ENCODE measurements at places on chromosomes 6 and 20. TPM values are rescaled to one million over a fixed set of nuclear protein-coding genes. Genes with fewer than 3 reads are reported as not detected.
A peak's percentile ranks its signal among the peaks of the same experiment; 100 is the strongest.

DNA sequence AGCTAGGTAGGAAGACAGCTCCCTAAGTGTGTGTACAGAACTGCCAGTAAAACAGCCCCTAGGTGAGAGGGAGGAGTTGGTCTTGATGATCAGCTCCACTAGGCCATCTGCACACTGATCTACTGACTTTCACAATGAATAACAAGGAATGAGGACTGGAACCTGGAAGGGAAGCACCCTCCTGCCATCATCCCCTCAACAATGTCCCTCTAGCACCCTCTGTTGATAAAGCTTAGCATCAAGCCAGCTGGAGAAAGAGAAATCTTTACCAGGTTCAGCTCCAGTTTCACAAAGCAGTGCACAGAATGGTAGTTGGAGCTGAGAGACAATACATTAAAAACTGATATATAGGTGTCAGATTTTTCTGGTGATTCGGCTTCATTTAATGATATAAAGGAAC is 57.2 kb upstream of the IRAK1BP1 start:
- H3K36me3 ChIP-seq, result no peaks in the 10 kb centered on the region
- no peak overlapping the region for H3K4me3 ChIP-seq

Gene PGBD1
- polyA plus RNA-seq, result 5.0 TPM

DNA sequence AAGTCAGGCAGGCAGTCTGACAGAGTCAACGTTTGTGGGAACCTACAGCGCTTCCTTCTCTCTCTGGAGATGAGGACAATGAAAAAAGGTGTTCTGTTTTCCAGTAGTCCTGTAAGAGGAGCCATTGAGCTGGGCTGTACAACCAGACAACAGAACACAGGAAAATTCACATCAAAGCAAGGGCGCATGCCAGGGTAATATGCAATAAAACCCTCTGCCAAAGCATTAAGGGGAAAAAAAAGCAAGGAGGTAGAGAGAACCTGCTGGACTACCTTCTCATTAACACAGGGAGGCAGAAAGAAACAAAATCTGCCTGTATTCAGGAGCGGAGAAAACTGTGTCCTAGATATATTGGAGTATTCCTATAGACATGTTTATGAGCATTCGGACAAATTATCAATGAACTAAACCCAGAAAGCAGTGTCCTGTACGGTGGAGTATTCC is 1.3 kb downstream of the RNF24 start:
- peak overlapping the region; percentile 66 for H3K27ac ChIP-seq
- H3K36me3 ChIP-seq, result peaks cover 2% of the 10 kb centered on the region
- peaks cover 10% of the 10 kb centered on the region for H3K4me1 ChIP-seq
- H3K27me3 ChIP-seq, result no peaks in the 10 kb centered on the region

- H3K27ac ChIP-seq, result no peak overlapping the region
- no peaks in the 10 kb centered on the region for H3K36me3 ChIP-seq
- no peaks in the 10 kb centered on the region for H3K27me3 ChIP-seq
- no peak for DNase-seq
- H3K4me1 ChIP-seq, result peaks cover 19% of the 10 kb centered on the region
Observed at GRCh38 chr6:131210469-131210868, 75.2 kb downstream of the AKAP7 start.

DNA sequence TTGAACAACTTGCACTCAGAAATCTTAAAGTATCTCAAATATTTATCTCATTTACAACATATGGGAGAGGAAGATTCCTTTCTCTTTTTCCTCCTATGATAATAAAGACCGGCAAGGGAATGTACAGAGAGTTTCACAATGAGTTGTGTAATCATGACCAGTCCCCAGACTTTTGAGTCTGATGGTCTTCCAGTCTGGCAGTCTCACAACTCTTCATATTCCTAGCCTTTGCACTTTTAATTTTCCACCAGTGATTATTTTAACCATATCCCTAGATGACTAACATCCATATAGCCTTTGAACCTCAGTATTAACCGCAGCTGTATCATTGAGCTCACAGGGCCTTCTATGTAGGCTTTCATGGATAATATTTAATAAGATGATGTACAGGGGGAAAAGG is 278.5 kb downstream of the KHDC1L start:
- no peak for DNase-seq
- no peak overlapping the region for H3K4me3 ChIP-seq
- no peak overlapping the region for H3K27ac ChIP-seq
- no peaks in the 10 kb centered on the region for H3K4me1 ChIP-seq
- H3K36me3 ChIP-seq, result no peaks in the 10 kb centered on the region
- no peaks in the 10 kb centered on the region for H3K27me3 ChIP-seq

GRCh38 chr6:147468634-147469033 is 39.9 kb upstream of the SAMD5 start:
- H3K36me3 ChIP-seq, result no peaks in the 10 kb centered on the region
- H3K27me3 ChIP-seq, result no peaks in the 10 kb centered on the region
- H3K27ac ChIP-seq, result no peak overlapping the region
- H3K4me1 ChIP-seq, result no peaks in the 10 kb centered on the region

DNA sequence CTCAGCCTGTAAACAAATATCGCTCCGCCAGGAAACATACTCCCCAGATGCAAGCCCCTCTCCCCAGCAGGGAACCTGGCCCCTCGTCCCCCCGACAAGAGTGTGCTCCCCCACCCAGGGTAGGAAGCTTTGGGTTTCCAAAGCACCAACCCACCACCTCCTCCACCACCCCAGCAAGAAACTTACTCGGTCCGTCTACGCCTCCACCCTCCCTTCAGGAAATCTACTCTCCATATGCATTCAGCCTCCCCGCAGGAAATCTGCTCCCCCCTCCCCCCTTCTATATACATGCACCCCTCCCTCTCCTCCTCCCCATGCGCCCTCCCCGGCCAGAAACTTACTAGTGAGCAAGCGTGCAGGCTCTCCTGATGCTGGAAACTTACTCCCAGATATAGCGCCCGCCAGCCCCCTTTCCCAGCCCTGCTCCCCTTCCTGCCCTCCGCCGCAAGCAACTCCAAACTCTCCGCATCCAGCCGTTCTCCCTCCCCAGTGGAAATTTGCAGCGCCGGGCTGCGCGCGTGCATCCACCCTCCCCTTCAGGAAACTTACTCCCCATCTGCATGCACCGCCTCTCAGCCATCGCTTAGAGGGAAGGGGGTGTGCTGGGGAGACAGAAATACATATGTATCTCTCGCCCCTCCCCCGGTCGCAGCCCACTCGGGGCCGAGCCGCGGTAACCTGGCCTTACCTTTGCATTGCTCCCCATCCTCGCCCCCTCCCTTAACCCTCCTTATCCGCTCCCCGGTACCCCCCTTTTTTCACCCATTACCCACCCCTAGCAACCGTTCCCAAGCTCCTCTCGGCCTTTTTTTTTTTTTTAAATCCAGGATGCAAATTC is at the start of gene TRERF1:
Gene TRERF1 (minus strand): TSS at position 594 of the 838 bp plus-strand sequence. CDS start 182,336 bp downstream, outside the sequence.
- DNase-seq, result peak; percentile 78
- peak within 1 kb of the TSS; percentile 67 for H3K27ac ChIP-seq
- H3K4me3 ChIP-seq, result peak within 1 kb of the TSS; percentile 66
- H3K36me3 ChIP-seq, result no peaks in the 10 kb centered on the region
- peaks cover 13% of the 10 kb centered on the region for H3K4me1 ChIP-seq

Gene XKR7
- 0.81 TPM for polyA plus RNA-seq

DNA sequence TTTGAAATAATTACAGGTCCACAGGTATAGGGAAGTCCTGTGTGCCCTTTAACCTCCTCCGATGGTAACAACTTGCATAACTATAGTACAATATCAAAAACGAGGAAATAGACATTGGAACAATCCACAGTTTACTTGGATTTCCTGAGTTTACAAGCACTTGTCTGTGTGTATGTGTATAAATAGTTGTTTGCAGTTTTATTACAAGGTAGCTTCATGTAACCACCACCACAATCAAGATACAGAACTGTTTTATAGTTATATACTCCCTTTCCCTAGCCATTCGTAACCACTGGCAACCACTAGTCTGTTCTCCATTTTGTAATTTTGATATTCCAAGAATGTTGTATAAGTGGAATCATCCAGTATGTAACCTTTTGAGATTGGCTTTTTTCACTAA is 9.1 kb downstream of the FBXO9 start:
- DNase-seq, result no peak
- no peak overlapping the region for H3K4me3 ChIP-seq
- peaks cover 47% of the 10 kb centered on the region for H3K36me3 ChIP-seq
- no peaks in the 10 kb centered on the region for H3K4me1 ChIP-seq

GRCh38 chr20:32285621-32286371 is 8.3 kb downstream of the KIF3B start:
- H3K4me3 ChIP-seq, result no peak overlapping the region
- H3K27me3 ChIP-seq, result no peaks in the 10 kb centered on the region
- DNase-seq, result peak; percentile 77
- H3K36me3 ChIP-seq, result peaks cover 19% of the 10 kb centered on the region
- peak overlapping the region; percentile 92 for H3K27ac ChIP-seq

DNA sequence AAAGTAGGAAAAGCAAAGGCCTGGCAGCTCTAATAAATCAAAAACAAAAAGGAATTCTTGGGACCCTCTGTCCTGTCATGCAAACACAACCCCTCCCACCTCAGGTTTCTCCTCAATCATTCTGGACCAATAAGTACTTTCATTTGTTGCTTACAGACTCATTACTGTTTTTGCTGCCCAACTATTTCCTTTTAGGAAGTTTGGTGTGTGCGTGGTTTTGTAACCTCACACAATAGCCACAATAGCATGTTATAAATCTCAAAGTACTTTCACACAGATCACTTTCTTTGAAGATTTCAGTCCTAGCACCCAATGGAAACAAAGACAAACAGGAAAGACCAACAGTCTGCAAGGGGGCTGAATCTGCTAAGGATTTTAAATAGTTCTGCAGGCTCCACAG is 4.5 kb downstream of the MRPL14 start:
- DNase-seq, result no peak
- no peaks in the 10 kb centered on the region for H3K27me3 ChIP-seq
- no peaks in the 10 kb centered on the region for H3K36me3 ChIP-seq
- peaks cover 17% of the 10 kb centered on the region for H3K4me1 ChIP-seq
- no peak overlapping the region for H3K4me3 ChIP-seq

Gene CDK5RAP1
- polyA plus RNA-seq, result 32.5 TPM
